ENCODE measurements at places on chromosomes 12 and 14.

GRCh38 chr12:14691560-14691959 lies 4.8 kb downstream of the GUCY2C start:
- DNase-seq = no peak

- DNase-seq = peak; percentile 77
Observed at GRCh38 chr12:55724226-55724939, 4.2 kb downstream of the RDH5 start.

DNA sequence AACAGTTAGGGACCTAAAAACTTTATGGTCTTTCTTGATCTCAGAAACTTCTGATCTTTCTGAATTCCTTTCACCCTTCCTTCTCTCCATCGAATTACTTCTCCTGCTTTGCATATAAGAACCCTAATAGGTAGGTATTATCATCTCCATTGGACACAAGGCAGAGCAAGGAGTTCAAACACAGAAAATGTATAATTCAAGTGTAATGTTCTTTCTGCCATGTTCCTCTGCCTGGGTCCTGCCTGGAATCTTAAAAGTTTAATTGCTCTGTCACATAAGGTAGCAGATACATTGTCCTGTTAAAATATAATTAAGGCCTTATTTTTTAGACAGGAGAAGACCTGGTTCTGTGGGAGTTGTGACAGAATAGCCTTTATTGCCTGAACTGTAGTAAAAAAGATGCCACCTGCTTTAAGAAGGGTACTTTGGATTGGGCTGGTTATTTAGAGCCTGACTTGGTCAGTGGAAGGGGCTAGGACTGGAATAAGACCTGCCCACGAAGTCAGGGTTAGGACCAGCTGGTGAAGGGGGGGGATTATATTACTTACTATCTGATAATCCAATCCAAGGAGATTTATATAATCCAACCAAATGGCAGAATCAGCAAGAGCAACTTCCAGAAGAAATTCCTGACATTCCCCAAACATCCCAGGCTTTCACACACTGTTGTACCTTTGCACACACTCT lies 10.4 kb downstream of the G2E3 start:
- no peak for DNase-seq

GRCh38 chr14:72547999-72548398 lies 345.9 kb downstream of the DPF3 start:
- DNase-seq = no peak

DNA sequence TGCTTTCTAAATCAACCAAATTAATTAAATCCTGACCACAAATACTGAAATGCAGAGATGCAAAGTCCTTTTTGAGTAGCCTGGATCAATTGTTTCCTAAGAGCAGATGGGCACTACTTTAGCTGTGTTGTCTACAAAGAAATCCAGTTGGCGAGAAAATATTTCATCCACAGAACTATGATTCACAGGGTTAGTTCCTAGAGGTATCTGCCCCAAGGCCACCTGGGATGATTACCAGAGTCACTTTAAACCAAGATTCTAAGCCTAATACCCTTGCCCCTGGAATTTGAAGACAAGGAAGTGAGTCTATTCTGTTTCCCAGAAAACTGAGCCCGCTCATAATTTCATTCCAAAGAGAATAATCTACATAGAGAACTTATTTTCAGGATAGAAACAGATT lies 198.4 kb downstream of the PPM1H start:
- no peak for DNase-seq

DNA sequence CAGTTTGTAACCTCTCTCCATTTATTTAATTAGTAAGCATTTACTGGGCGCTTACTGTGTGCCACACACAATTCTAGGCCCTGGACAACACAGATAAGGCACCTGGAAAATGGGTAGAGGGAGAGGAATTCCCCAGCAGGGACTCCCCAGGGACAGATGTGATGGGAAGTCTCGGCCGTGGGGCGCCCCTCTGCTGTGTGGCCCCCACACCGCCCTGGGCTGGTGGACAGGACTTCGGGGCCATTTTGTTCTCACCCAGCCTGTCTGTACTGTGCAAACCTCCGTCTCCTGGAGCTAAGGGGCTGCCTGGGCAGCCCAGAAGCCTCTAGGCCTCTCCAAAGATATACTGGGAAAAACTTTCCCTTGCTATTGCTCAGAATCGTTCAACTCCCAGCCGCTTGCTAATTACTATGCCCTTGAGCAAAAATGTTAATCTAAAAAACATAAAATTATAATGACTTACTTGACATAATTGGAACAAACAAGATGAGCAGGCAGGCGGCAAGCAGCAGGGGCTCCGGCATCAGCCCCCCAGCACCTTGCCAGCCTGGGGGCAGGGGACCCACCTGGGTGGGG lies 64.4 kb upstream of the NCOR2 start:
- no peak for DNase-seq

DNA sequence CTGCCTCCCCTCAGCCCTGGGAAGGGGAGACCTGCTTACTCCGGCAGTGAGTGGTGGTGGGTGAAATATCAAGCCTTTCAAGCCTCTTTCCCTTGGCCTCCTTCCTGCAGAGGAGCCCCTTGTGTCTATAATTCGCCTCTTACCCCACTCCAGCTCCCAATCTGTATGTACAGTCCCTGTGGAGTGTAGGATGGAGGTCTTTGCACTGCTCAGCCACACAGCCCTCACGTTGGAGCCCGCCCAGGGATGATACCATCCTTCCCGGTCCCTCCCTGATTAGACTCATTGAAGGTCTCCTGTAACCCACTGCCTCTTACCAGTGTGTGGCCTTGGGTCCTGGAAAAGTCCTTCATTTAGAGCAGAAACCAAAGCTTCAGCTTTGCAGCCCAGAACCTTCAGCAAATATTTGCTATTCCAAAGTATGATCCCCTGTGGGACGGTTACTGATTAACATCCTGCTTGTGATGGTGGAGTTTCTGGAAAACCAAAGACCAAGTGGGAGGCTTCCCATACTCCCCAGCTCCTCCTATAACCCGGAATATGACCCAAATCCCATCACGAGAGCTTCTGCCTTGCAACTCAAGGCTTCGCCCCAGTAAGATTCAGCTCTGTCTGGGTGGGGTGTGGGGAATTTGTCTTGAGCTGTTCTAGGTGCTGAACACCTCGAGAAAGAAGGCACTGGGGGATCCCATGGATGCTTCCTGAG lies at the start of gene SERPINA10:
SERPINA10 (minus strand) TSS at position 397 of the 706 bp plus-strand sequence. CDS start 2,675 bp downstream, outside the sequence.
- DNase-seq = no peak

GRCh38 chr12:26052652-26053051 lies 72.2 kb downstream of the BHLHE41 start:
- no peak for DNase-seq

DNA sequence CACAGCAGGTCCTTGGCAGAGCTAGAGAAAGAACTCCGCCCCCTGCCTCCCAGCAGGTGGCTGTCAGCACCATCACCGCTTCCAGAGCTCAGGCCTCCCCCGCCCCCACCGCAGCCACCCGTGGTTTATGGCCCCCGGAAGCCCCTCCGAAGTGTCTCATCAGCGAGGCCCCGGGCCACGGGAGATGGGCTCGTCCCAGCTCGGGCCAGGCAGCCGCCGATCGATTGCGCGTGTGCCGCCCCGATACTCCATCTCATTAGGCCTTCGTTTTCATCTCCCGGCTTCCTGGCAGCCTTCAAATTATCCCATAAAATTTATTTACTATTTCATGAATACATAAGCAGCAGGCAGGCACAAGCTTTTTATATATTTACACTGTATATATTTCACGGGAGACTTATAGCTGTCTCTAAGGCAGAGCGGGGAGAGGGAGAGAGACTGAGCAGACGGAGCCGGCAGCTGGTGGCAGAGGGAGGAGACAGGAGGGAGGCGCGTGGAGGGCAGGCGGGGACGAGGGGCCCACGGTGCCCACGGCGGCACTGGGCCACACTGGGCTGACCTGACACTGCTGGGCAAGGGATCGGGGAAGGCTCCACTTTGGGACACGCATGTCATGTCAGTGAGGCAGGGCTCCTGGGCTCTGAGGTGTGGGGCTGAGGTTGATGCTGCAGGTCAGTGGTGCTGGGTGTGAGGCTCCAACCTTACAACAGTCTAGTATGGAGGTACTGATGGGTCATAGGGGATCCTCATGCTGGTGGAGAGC lies 241.2 kb downstream of the RBM19 start:
- no peak for DNase-seq

DNA sequence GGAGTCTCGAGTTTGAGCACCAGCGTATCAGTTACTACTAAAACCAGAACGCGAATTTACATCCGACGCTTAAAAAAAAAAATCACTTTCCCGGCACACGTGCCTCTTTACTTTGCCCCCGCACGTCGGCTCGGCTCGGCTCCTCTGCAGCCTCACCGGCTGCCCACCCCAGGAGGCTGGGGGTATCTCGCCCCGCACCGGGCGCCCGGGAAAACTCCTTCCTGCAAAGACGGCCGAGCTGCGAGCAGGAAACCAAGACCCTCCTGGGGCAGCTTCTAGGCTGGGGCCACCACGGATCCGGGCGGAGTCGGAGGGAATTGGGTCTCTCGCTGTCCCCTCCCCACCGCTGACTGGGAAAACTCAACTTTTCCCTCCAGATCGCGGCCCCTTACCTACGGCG lies 610 bp downstream of the VSIG10 start:
- DNase-seq = no peak

DNA sequence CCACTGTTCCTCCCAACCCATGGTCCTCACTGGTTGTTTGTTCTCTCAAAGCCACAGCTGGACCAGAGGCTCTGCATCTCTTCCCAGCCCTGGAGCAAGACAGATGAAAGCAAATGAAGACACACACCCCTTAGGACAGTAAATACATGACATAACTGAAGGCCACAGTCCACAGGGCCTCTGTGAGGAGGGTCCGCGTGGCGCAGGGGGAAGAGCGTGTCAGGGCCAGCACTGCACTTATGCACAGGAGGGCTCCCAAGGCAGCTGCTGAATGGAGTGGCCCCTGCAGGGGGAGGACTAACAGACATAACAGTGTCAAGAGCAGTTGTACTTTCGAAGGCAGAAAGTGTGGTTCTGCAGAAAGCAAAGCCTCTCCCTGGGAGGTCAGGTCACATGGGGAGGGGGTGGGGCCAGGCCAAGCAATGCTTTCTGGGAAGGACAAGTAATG lies 79.9 kb downstream of the CHGA start:
- DNase-seq = no peak

- DNase-seq = no peak
Observed at GRCh38 chr12:13503094-13503835, 306.7 kb downstream of the EMP1 start.

- DNase-seq = peak; percentile 50
Observed at GRCh38 chr14:89616852-89617341, 199.9 kb upstream of the FOXN3 start.

GRCh38 chr14:105358943-105359342 lies 39.4 kb upstream of the TEX22 start:
- DNase-seq = no peak

GRCh38 chr14:103134405-103134804 lies 11.1 kb downstream of the TNFAIP2 start:
- DNase-seq = no peak

DNA sequence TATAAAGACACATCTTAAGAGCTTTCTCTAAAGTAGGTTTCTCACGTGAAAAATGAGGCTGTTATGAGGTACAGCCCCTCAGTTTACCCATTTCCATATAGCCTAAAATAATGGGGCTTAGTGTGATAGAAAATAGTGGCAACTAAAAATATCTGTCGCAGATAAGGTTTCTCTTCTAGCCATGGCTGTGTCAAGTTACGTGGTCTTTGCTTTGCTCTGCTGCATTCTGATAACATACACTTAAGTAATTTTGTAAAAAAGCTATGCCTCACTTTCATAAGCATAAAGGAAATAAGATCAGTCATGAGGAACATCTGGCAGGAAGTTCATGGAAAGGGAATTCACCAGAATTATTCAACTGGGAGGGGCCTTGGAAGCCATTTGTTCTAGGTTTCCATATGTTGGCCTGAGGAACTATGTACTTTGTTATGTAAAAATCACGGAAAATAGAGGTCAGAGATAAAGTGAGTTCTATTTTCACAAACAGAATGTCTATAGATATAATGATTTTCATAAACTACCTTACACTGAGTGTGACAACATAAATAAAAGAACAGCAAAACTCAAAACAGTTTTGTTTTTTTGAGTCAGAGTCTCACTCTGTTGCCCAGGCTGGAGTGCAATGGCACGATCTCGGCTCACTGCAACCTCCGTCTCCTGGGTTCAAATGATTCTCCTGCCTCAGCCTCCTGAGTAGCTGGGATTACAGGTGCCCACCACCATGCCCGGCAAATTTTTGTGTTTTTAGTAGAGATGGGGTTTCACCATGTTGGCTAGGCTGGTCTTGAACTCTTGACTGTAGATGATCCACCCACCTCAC lies 195.6 kb upstream of the KRR1 start:
- peak; percentile 63 for DNase-seq

- no peak for DNase-seq
Observed at GRCh38 chr14:91365552-91365951, 52.1 kb downstream of the CCDC88C start.

DNA sequence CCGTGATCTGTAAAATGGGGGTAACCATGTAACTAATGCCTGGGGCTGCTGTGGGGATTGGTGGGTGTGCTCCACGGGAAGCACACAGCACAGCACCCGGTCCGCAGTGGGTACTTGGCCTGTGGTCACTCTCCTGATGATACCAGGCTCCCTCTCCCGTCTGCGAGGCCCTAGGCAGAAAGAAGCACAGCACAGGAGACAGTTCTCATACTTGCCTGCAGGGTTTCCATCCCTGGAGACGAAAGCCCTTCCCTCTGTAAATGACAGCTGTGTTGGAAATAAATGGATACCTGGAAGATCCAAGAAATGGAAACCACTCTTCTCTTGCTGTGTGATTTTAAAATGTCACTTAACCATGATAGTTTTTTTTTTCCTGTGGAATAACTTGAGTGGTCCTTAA lies 7.9 kb upstream of the PRMT8 start:
- no peak for DNase-seq

DNA sequence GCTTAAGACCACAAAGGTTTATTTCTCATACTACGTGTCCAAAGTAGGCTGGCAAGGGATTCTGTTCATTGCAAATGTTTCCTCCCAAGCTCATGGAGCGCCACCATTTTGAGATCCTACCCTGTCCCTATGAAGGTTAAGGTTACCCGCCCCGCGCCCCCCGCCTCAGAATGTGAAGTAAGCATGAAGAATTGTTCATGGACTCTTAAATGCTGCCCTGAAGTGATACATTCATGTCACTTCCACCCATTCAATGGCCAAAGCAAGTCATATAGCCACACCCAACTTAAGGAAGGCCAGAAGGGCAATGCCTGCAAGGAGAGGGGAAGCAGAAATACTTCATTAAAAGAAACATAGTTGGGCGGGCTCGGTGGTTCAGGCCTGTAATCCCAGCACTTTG lies 4.2 kb downstream of the TMEM253 start:
- no peak for DNase-seq

DNA sequence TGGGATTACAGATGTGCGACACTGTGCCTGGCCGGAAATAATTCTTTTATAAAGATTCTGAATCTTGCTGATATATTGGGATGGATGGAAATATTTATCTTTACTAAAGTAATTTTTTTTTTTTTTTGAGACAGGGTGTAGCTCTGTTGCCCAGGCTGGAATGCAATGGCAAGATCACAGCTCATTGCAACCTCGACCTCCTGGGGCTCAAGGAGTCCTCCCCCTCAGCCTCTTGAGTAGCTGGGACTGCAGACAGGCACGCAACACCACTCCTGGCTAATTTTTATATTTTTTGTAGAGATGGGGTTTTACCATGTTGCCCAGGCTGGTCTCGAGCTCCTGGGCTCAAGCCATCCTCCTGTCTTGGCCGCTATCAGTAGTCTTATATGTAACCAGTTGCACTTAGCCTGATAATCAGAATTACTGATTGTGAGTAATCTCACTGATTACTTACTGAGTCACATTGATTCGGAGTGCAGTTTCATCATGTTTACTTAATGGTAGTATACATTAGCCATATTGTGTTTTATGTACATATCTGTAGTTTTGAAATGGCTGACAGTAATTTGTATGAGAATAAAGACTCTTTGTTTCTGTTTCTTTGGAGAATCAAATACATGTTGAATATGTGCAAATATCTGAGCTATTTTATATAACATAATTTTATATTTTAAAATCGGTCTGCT lies 50.4 kb upstream of the LRTM2 start:
- no peak for DNase-seq

GRCh38 chr14:69519204-69520100 lies 34.9 kb downstream of the PLEKHD1 start:
- DNase-seq = no peak

Measured in fibroblast of gingiva (primary cell).